Neural progenitor cell (in vitro differentiated cells): ENCODE measurements at places on chromosomes 6 and 20. TPM values are rescaled to one million over a fixed set of nuclear protein-coding genes. Genes with fewer than 3 reads are reported as not detected.

Gene TSBP1
- total RNA-seq, result not detected in 2 replicates

Gene COL11A2
- 0.49 and 0.99 TPM in 2 replicates for total RNA-seq

Gene RAET1E
- not detected in 2 replicates for total RNA-seq

Gene ARMH2
- not detected in 2 replicates for total RNA-seq

Gene SMLR1
- not detected in 2 replicates for total RNA-seq

Gene LYRM4
- 23.9 and 38.0 TPM in 2 replicates for total RNA-seq

Gene DDO
- total RNA-seq, result not detected in 2 replicates

Gene TTBK1
- total RNA-seq, result 1.7 and 3.2 TPM in 2 replicates
